ENCODE measurements at places on chromosomes 4 and X.

DNA sequence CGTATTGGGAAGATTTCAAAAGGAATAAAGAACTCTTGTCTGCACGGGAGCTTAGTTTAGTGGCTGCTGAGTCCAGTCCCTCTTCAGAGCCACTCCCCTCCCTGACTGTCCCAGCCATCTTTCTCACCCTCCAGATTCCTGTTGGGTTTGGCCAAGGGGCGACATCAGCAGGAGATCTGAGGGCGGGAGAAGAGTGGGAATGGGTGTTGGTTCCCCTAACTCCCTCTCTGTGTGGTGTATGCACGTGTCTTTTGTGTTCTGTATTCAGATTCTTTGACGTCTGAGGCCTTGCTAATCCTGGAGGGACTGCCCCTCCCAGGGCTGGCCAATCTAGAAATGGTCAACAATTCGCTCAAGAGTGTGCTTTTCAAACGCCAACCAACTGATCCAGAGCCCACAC is 37.4 kb downstream of the CYTL1 start:
- DNase-seq, result no peak

DNA sequence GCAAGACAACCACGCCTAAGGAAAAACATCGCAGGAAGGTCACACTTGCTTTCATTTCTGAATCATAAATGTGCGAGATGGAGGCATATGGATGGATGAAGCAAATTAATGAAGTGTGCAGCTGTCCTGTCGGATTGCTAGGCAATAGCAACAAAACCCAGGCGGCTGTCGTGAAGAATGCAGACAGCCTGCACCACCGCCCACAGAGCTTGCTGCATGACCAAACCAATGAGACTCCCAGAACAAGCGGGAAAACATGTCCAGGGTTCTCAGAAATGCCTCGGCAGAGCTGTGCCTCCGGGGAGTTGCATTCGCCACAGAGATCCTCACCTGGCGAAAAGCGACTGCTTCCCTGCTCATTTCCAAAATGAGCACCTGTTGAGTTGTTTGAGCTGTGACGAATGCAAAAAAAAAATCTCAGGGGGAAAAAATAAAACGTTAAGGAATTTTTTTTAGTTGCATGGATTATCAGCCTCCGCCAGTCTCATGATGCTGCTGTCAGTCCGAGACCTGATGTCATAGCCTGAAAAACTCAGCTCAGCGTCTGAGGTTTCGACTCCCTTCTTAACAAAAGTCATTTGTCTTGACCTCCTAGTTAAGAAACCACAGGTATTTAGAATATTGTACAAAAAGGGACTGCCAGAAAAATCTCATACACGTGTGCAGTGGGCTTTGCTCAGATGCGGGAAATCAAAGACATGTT is 155.5 kb upstream of the MXRA5 start:
- peak; percentile 21 for DNase-seq

DNA sequence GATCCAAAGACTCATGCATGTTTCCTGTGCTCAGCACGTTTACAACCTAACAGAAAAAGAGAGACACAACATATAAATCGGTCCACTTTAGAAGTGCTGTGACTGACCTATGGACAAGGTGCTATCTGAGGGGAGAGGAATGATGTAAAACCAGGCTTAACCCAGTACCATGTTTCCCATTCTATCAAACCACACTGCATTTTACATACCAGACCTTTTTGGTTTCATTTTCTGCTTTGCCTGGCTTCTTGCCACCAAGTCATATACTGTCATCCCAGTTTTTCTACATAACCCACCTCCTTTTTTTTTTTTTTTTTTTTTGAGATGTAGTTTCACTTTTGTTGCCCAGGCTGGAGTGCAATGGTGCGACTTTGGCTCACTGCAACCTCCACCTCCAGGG is 82.2 kb downstream of the KLF8 start:
- no peak for DNase-seq

DNA sequence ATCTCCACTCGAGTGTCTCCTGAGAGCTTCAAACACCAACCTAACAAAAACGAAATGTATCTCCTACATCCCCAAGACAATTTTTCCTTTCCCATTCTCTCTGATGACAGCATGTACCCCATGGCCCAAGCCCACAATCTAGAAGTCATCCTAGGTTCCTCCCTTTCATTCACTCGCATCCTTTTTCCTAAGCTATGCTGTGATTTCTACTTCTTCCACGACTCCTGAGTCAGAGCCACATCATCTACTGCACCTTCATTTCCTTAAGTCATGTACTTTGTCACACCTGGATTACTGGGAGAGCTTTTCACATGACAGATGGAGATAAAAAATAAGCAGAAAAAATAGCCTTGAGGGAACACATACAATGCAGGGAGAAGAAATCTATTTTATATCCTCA is 20.1 kb downstream of the C4orf36 start:
- no peak for DNase-seq

DNA sequence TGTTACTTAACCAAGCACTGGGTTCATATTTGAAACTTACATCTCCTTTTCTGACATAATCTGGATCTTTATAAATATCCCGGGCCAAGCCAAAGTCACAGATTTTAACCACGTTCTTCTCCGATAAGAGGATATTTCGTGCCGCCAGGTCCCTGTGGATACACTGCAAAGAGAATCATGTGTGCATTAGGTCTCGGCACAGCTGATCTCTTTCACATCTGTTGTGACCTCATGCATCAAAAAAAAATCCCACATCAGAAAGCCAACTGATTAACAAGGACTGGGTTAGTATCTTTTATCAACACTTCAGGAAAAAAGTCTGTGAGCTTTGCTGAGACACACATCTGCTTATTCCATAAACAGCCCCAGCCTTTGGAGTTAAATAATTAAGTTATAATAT is 35.5 kb downstream of the KDR start:
- no peak for DNase-seq

GRCh38 chr4:74098427-74098994 is 484 bp downstream of the CXCL2 start:
- no peak for DNase-seq

DNA sequence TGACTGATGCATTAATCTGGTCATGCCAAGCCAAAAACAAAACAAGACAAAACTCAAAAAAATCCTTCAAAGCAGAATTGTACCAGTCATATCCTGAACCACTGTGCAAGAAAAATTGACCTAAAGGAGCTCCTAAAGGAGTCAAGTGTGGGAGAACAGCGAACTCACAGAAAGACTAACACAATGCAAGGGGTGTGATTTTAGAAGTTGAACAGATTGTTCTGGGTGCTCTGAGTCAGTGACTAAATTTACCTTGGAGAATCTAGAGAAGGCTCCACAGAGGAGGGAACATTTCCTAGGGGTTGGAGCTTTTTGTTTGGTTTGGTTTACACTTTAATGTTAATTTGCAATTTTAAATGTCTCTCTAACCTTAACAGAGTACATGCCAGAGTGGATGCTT is 48.9 kb upstream of the PHF8 start:
- no peak for DNase-seq

GRCh38 chrX:53087388-53087831 is 5.2 kb downstream of the TSPYL2 start:
- no peak for DNase-seq

GRCh38 chr4:168639914-168640313 is 143.1 kb downstream of the PALLD start:
- DNase-seq, result no peak

GRCh38 chrX:117510453-117510852 is 606.2 kb downstream of the KLHL13 start:
- no peak for DNase-seq

- DNase-seq, result no peak
These were observed 295.2 kb upstream of the AGA start for GRCh38 chr4:177737387-177737940.

DNA sequence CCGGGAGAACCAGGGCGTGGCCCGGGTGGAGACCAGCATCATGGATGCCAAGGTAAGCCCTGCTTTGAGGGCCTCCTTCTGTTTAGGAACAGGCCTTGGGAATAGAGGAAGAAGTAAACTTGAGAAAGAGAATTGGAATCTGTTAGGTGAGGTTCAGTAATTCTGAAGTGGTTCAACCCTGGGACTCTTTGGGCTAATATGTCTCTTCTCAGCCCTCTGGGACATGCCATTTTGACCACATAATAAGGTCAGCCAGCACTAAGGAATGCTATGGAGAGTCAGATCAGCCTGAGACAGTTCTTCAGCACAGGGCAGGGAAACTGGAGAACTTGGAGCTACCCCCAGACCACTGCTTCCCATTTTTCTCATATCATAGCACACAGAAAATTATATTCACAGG is 63.3 kb upstream of the PRPS1 start:
- peak; percentile 72 for DNase-seq

DNA sequence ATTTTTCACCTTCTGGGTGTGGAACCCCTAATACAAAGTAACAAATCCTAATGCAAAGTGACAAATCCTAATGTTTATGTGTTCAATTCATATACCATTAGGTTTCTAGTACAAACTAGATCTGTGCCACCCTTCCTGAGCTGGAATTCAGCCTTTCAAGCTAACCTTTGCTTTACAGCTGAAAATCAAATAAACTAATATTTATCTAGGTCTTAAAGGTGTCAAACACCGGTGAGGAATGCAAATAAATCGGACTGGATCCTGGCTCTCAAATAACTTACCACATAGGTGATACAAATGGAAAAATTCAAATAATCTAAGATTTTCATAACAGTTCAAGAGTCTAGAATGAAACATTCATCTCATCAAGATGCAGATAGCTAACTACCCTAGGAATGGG is 11.6 kb downstream of the IRF2 start:
- no peak for DNase-seq

- peak; percentile 94 for DNase-seq
These were observed 2.0 kb upstream of the THAP9 start for GRCh38 chr4:82898322-82899243.

DNA sequence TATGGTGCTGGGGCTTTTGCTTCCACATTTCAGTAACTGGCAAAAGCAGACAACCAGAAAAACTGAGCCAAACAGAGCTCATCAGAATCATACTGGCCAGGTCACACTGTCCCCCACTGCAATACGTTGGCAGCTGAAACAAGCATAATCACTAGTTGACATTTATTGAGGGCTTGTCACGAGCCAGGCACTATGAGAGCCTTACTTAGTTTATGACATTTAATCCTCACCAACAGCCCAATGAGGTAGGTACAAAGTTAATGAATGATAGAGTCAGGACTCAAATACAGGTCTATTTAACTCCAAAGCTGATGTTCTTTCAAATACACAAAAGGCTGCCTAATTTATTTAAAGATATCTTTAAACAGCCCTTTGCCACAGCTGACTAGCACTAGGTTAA is 174.0 kb upstream of the MBNL3 start:
- DNase-seq, result no peak

GRCh38 chrX:100600758-100601157 is 16.0 kb downstream of the TNMD start:
- no peak for DNase-seq

DNA sequence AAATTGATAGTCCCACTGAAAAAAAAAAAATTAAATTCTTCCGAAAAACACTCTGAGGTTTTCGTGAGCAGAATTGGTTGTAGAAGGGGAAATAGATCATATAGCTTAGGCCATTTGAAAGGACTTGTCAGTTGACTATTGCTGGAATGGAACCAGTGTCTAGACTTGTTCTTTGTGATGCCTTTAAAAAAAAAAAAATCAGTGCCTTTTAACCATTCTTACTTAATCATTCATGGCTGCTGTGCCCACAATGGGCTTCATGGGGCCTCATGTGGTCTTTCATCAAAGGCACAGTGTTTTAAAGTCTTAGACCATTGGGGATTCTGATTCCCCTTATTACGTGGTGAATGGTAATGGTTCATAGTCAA is 139.3 kb downstream of the AFF1 start:
- DNase-seq, result no peak

DNA sequence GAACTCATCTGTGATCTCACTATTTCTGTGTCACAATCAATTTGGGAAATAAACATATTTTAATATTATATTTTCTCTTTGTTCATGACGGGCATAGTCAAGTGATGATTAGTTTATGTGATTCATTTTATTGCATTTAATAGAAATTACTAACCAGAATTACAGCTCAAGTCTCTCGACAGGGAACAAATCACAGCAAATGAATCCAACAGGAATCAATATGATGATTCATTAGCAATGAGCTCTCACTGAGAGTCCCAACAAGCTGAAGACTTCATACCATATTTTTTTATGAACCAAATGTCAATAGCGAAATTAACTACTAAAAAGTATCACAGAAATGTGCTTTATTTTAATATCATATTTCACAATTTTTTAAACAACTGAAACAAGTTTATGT is 649.7 kb downstream of the GRID2 start:
- DNase-seq, result no peak

DNA sequence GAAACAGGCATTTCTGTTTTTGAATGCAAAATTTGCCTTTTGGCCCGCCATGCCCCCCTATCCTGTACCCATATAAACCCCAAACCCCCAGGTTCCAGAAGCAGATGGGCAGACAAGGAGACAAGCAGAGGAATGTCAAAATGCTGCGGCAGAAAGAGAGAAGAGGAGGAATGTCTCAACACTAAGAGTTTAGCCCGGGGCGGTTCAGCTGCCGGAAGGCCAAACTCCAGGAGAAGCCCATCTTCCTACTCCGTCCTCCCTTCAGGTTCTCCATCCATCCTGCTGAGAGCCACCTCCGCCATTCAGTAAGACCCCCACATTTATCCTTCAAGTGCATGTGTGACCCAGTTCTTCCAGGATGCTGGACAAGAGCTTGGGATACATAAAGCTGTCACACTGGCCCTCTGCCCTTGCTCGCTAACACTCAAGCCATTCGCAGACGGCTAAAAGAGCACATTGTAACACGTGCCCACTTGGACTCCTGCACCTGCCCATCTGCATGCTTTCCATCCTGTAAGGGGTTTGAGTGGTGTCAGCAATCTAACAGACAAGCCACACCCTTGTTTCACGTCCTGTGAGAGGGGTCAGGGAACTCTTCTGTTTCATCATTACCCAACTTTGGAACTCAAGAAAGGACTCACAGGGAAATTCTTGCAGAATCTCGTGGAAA is 31.3 kb downstream of the TLR10 start:
- DNase-seq, result no peak

GRCh38 chr4:95742872-95743271 is 97.0 kb upstream of the PDHA2 start:
- no peak for DNase-seq

- DNase-seq, result no peak
These were observed 146.2 kb upstream of the JADE1 start for GRCh38 chr4:128663325-128663724.

- no peak for DNase-seq
These were observed 227.4 kb upstream of the BCOR start for GRCh38 chrX:40325161-40325560.

DNA sequence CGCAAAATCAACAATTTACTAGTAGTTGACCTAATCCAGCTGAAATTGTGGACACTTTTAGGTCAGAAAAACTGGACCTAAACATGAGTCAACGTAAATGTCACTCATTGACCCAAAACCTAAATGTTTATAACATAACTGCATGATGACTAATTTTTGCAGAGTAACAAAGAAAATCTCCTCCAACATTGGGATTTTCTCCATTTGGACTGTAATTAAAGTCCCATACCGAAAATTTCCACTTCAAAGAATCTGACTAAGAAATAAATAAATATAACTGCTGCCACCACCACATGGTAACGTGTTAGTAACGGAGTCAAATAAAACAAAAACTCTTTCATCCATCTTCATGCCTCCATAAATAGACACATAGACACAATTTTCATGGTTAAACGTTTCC is 1.9 kb downstream of the ADGRA3 start:
- peak; percentile 44 for DNase-seq

GRCh38 chr4:128299848-128300247 is 12.2 kb upstream of the PGRMC2 start:
- no peak for DNase-seq

GRCh38 chrX:100363896-100364295 is 46.2 kb downstream of the PCDH19 start:
- no peak for DNase-seq

All from AG10803 (cell line).